ENCODE measurements at places on chromosomes 5 and 9. TPM values are rescaled to one million over a fixed set of nuclear protein-coding genes. Genes with fewer than 3 reads are reported as not detected.

Gene FGF1
- 2.2 TPM for total RNA-seq

Gene AFAP1L1
- 11.8 TPM for total RNA-seq

Gene CETN3
- total RNA-seq = 20.5 TPM

Gene PDGFRB
- 84.2 TPM for total RNA-seq

Gene GRXCR2
- total RNA-seq = not detected

Data from bronchus fibroblast of lung (primary cell).